Forelimb muscle (tissue), 1 donor: ENCODE measurements at places on chromosomes 4 and X. TPM values are rescaled to one million over a fixed set of nuclear protein-coding genes. Genes with fewer than 3 reads are reported as not detected.

PCYT1B gene
- 2.0 TPM for polyA plus RNA-seq

IGSF1 gene
- polyA plus RNA-seq = 84.6 TPM

DNA sequence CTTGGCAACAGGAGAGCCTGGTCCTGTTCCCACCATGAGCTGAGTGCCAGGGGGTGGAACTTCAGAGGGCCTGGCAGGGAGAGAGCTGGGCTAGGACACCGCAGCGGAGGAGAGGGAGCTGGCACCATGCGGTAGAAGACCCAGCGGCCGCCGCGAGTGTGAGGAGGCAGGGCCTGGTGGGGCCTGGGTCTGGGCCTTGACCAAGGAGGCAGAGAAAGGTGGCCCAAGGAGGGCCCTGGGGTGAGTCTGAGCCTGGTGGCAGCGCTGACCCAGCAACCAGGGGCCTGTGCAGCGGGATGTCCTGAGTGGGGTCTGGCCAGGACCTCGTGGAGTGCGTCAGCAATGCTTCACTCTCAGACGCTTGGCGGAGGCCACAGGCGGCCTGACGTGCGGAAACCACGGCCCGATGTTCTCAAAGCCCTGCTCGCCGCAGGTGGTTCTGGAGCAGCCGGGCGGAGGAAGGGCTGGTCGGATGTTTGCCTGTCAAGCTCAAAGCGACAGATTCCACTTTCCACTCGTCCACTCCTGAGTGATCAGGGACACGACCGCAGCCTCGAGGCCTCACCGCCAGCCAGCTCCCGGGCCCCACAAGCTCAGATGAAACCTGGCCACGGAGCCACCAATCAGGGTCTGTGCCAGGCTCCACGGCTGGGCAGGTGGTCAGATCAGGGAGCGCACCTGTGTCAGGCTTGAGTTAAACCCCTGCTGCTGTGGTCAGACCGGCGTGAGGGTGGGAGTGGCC lies 20.8 kb downstream of the ATP5ME start:
- no peak for DNase-seq

DNA sequence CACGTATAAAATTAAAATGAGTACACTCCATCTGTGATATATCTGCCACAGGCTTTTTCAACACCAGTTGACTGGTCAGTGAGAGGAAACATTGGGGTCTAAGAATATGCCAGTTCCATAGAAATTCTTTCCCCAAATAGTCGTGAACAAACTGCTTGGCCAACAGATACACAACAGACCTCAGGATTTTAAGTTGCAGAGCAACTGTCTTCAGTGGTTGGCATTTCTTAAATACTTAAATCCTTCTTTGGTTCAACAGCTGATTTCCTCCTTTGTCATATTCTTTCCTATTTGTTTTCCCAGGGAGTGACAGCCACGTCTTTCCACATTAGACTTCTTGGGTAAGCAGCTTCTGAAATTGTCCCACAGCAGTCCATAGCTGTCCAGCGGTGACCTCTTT lies 7.0 kb upstream of the DDX60 start:
- DNase-seq = no peak

DNA sequence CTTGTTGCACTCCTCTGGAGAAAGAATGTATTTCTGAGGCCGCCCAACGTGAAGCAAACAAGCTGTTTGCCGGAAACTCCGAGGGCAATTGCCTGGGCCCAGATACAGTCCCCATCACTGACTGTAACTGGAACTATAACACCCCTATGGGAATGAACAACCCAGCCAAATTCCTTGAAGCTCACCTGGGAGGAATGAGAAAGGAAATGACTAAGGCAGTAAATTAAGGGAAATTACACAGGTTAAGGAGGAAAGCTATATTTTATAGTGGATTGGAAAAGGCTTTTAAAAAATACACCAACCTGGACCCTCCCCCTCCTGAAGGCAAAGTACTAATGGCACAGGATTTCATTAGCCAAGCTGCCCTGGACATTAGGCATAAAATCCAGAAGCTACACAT lies 11.7 kb upstream of the HERC5 start:
- no peak for DNase-seq
